ENCODE measurements at places on chromosomes 4 and X. TPM values are rescaled to one million over a fixed set of nuclear protein-coding genes. Genes with fewer than 3 reads are reported as not detected.

COL4A6 gene
- 2.3 TPM for total RNA-seq

DNA sequence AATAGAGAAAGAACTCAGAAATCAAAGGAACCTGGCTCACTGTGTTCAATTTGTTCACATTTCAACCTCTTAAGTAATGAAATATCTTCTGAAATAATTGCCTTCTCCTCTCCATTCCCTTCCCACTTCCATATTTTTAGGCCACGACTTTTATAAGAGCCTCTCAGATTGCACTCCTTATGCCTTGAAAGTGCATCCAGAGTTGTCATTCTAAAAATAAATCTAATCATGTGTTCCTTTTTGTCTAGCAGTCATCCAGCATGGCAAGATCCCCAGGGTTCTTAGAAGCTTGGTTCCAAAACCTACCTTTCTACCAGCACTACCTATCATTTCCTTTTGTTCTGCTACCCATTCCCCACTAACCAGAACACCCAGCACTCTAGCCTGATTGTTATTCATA, 42.4 kb upstream of the RPA4 start:
- no peak for DNase-seq
- no peaks in the 10 kb centered on the region for H3K27me3 ChIP-seq
- H3K36me3 ChIP-seq, result no peaks in the 10 kb centered on the region
- no peak overlapping the region for H3K27ac ChIP-seq

GRCh38 chr4:122914938-122915337, 7.5 kb downstream of the NUDT6 start:
- no peaks in the 10 kb centered on the region for H3K27me3 ChIP-seq
- H3K36me3 ChIP-seq, result no peaks in the 10 kb centered on the region
- H3K27ac ChIP-seq, result no peak overlapping the region
- no peak overlapping the region for H3K4me3 ChIP-seq
- H3K4me1 ChIP-seq, result no peaks in the 10 kb centered on the region
- DNase-seq, result no peak

- H3K36me3 ChIP-seq, result peaks cover 9% of the 10 kb centered on the region
- no peak overlapping the region for H3K4me3 ChIP-seq
- no peaks in the 10 kb centered on the region for H3K4me1 ChIP-seq
- no peaks in the 10 kb centered on the region for H3K27me3 ChIP-seq
- no peak for DNase-seq
- no peak overlapping the region for H3K27ac ChIP-seq
These were observed 135.2 kb downstream of the PDE5A start for GRCh38 chr4:119493419-119493818.

- no peaks in the 10 kb centered on the region for H3K27me3 ChIP-seq
- H3K27ac ChIP-seq, result no peak overlapping the region
- H3K36me3 ChIP-seq, result no peaks in the 10 kb centered on the region
- DNase-seq, result no peak
- H3K4me1 ChIP-seq, result peaks cover 4% of the 10 kb centered on the region
These were observed 36.3 kb upstream of the ADRA2C start for GRCh38 chr4:3729882-3730226.

Measured in upper lobe of left lung (tissue), 6 donors.